ENCODE measurements at places on chromosomes 6 and 20.

GRCh38 chr20:44142413-44142812 is 44.6 kb downstream of the JPH2 start:
- DNase-seq, result no peak

GRCh38 chr20:15310361-15310760 is 972.9 kb upstream of the FLRT3 start:
- no peak for DNase-seq

DNA sequence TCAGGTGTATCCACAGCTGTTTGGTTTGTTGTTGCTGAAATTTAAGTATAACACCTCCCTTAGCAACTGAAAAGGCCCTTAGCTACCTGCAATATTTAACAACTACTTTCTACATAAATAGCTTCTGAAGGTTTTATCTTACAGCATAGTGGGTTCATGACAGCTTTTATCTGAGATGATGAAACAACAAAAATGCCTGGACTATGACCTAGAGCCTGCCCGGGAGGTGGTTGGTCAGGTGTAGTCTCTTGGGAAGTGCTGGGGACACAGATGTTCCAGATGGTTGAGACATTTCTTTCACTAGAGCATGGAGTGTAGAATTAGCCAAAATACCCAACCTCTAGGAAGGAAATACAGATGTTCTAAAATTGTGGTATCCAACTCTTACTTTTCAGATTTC is 705.4 kb downstream of the MAFB start:
- DNase-seq, result no peak

DNA sequence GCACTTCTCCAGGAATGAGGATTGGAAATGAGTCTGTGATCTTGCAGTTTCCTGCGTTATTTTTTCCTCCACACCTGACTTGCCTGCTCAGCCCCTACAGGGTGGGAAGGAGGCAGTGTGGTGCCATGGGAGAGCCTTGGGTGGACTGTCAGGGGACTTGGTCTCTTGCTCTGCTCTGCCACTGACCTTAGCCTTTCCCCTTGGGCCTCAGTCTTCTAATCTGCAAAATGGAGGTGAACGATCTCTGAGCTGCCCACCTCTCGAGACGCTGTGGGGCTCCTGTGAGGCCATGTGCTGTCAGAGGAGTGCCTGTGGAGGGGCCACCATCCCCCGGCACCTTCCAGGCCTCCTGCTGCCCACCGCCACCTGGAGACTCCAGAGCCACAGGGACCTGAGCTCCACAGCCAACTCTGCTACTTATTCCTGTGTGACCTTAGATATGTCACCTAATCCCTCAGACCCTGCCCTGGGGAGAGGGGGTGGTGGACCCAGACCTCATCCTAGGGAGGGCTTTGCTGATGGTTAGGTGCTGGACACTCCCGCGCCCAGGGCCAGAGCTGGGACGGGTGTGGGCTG is 45.8 kb upstream of the MLN start:
- DNase-seq, result no peak

- no peak for DNase-seq
Measured at GRCh38 chr6:44685213-44685612, 297.7 kb downstream of the CDC5L start.

- no peak for DNase-seq
Measured at GRCh38 chr6:52089758-52090348, 2.4 kb upstream of the PKHD1 start.

DNA sequence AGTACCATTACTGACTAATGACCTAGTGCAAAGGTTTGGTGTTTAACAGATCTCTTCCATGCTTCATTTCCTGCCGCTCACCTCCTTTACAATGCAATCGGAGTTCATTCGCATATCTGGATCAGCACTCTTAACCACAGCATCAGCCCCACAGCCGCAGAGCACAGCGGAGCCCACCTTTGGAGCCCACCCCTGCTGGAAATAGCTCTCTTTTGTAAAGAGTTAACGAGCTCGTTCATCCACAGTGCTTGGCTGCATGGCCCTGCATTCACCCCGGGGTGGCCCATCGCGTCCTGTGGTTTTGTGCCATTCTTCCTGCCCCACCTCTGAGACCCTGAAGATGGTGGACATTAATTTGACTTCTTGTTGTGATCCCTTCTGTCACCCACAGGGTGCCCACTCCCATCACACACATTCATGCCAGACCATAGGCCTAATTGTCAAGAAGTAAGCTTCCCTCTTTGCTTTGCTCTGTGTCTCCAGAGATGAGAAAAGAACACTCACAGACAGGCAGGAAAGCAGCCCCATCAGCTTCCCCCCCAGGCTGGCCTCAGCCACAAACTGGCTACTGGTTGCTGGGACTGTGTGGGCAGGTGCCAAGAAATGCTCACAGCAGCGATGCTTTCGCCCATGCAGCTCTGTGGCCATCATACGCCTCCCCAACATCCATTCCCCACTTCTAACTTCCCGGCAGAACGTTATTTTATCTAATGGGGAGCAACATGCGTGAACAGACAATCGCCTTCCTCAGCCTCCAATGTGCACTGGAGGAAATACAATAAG is 167.0 kb downstream of the LRFN2 start:
- no peak for DNase-seq

DNA sequence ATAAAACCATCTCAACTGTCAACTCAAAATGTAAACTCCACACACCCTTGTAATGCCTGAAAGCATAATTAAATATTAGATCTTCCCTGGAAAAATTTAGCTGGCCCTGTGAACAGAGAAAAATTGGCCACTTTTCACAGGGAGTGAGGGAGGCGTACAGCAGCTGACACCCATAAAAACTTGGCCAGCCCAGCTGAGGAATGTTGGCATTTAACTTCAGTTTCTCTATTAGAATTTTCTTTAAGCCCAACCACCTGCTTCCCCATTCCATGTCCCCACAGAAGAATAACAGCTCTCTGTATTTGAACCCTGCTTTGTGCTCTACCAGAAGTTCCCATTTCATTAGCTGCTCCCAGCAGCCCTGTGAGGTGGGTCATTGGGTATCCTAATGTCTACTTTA is 41.0 kb downstream of the PKHD1 start:
- DNase-seq, result no peak

DNA sequence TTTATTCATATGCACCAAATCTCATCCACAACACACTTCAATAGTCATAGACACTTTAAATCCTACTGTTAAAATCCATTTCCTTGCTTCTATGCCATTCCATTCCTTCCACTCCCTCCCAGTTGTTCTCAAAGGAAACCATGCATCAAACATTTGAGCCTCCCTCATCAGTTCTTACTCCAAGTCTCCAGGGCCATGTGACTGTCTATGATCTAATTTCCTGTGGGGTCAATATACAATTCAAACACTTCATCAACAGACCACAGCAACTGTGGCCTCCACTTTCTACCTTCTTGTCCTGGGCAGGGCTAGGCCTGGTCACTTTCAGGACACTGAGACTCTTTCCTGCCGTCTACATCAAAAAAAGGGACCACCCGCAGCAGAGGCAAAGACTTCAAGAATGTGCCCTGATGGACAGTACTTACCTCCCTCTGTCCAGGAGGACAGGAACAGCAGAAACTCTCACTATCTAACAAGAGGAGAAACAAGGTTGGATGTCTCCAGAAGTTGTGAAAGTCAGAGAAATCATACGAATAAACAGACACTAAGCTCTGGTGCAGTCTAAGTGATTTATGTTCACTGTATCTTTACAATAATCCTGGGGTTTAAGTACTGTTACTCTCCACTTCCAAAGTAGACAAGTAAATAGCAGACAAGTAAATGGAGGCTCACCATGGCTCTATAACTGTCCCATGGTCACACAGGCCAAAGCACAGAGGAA is 160.2 kb downstream of the QRSL1 start:
- DNase-seq, result no peak

DNA sequence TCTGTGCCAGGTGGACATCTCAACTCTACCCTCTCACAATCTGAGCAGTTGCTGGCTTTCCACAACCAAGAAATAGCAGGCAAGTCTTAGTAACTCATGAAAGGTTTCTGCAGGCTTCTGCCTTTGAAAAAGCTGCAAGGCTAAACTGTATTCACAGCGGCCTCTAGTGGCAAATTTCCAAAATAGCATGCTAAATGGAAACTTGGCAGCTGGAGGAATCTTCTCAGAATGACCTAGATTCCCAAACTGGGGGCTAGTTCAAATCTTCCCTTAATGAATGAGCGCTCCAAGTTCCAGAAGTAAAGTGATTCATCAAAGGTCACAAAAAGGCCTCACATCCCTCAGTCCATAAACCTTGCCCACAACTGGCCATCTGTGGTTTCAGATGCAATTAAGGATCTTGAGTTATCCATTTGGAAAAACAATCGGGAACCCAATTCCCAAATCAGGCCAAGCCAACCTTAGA is 11.9 kb upstream of the CPNE5 start:
- DNase-seq, result no peak

- no peak for DNase-seq
Measured at GRCh38 chr6:170266061-170266825, 24.6 kb downstream of the DLL1 start.

DNA sequence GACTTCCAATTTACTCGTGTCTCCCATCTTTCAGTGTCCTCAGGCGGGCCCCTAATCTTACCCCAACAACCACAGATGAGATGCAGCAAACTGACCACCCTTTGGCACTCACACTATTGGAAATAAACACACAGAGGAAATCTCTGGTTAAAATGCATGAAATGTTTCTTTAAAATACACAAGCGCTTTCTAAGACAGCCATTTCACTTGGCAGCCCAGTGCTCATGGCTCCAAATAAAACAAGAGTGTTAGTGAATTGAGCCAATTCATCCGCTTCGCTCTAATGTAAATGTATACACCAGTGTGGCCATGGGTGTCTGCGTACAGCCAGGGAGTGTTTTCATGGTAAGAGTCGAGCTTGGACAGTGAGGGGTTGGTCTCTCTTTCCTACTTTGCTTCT is 282.9 kb downstream of the CLIC5 start:
- DNase-seq, result no peak

GRCh38 chr20:64107736-64108457 is 532 bp upstream of the NPBWR2 start:
- no peak for DNase-seq

GRCh38 chr20:16758454-16759180 is 10.5 kb downstream of the OTOR start:
- DNase-seq, result no peak

DNA sequence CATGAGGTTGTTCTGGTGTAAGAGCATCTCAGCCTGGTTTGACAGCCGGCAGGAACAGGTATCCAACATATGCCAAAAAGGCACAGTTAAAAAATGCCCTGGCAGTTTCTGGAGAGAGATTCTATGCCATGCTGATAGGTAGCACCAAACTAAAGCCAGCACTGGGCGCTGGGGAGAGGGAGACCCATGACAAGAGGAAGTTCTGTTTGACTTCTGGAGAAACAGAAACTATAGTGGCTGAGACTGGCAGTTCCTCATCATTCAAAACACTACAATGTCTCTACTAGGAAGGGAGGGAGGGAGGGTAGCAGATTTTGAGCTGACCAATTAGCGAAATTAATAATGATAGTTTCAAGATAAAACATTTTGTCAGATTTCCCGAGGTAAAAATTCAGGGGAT is 174.1 kb downstream of the ADAT2 start:
- no peak for DNase-seq

- no peak for DNase-seq
Measured at GRCh38 chr20:30513050-30513628, 744.3 kb upstream of the DEFB115 start.

- DNase-seq, result no peak
Measured at GRCh38 chr6:90158936-90159335, 137.7 kb downstream of the BACH2 start.

- no peak for DNase-seq
Measured at GRCh38 chr6:169964486-169965180, 213.2 kb downstream of the ERMARD start.

DNA sequence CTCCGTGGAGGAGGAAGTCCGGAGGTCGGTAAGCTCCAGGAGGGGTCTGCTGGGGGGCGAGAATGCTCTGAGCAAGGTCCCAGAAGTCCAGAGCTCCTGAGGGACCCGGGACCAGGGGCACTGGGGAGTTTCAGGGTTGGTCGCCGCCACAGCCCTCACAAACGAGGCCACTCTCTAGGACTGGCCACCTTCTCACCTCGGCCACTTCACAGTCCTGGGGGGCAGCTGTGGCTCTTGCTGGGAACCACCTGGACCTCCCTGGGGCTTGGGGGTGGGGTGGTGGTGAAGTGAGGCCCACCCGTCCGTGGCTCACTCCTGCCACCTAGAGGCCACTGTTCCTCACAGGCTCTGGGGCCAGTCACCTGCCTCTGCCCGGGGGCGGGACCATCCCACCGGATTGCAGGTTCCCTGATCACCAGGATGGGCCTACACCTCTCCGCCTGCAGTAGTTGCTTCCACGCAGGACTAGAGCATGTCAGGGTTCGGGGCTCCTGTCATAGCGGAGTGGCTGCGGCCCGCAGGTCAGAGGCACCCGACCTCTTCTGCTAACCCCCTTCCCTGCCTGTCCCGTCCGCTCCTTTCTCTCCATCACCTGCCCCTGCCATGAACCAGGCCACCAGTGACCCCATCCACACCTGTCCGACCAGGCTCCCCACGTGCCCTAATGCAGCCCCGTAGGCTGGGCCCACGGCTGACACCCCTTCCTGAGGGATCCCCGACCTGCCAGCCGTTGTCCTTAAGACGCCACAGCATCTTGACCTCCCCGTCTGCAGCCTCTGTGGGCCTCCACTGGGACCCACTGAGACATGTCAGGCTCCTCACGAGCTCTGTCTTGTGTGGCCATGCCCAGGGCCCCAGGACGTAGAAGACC is 5.1 kb upstream of the TCEA2 start:
- peak; percentile 58 for DNase-seq

DNA sequence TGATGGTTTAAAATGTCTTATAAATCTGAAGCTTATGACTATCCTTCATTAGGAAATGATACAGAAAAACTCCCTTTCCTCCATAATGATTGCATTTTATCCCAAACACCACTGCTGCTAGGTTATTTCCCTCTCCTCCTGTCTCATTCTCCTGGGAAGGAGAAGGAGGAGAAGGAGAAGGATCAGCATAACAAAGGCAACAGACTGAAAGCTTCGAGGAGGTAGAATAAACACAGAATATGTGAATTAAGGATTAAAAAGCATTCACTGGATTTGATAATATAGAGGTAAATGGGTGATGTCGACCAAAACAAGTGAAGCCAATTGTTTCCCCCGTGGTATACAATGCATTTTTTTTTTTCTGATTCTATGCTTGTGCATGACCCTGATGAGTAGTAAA is 82.0 kb downstream of the WASF1 start:
- DNase-seq, result no peak

- DNase-seq, result no peak
Measured at GRCh38 chr6:14876778-14877613, 368.9 kb upstream of the JARID2 start.
